ENCODE measurements at places on chromosomes 3 and 15.

- DNase-seq = no peak
These were observed 21.7 kb upstream of the TPM1 start for GRCh38 chr15:63020759-63021430.

DNA sequence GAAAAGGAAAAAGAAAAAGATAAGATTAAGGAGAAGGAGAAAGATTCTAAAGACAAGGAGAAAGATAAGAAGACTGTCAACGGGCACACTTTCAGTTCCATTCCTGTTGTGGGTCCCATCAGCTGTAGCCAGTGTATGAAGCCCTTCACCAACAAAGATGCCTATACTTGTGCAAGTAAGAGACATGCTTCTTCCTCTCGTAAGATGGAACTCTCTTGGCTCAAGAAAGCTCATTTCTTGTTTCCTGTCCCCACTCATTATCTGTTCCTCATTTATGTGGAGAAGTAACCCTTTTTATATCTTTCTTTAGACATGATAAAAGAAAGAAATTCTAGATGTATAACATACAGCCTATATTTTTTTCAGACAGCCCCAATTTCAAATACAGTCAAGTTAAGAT lies 101.4 kb downstream of the KLHL25 start:
- DNase-seq = no peak

DNA sequence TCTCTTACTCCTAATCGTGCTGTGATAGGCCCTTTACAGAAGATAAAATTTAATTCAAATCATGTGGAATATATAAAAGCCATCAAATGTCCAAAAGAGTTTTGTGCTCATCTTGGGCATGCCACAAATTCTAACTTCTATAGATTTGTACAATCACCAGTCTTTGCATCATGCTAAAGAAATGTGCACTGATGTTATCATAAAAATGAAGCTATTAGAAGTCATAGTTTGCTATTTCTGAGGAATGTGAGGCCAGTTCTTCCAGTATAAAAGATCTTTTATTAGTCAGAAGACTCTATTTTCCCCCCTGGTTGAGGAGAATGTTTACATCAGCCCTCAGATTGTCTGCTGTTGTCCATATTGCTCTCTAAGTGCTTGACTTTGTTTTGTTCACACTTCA lies 2.1 kb upstream of the ANXA2 start:
- no peak for DNase-seq

DNA sequence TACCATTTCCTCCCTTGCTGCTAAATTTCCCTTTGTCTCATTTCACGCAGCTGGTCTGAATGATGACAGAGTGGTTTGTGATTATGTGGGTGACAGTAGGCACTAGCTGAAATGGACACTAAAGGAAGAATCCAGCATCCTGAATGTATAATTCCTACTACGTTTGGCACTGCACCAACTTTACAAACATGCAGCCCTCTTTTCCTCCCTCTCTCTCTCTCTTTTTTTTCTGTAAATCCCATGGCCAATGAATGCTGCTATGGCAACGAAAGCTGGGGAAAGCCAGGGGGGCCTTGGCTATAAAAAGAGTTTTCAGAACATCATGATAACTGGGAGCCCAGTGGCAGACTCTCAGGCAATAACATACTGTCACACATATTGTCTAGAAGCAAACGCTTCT lies 367.2 kb upstream of the AGTR1 start:
- DNase-seq = no peak

DNA sequence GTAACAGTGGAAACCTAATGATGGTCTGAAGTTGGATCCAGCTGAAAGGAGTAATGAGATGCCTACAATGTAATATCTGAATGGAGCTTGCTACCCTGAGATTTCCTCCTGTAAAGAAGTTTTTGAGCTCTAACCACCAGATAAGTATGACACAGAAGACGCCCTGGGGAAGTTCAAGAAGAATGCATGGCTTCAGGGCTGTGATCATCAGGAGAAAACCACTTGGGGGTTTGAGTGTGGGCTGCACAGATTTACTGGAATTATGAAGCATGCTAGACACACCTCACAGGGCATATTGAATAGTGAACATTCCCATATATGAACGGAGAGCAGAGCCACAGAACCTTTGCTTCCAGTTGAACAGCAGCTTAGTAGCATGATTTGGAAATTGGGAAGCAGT lies 10.6 kb upstream of the CCDC80 start:
- DNase-seq = no peak

DNA sequence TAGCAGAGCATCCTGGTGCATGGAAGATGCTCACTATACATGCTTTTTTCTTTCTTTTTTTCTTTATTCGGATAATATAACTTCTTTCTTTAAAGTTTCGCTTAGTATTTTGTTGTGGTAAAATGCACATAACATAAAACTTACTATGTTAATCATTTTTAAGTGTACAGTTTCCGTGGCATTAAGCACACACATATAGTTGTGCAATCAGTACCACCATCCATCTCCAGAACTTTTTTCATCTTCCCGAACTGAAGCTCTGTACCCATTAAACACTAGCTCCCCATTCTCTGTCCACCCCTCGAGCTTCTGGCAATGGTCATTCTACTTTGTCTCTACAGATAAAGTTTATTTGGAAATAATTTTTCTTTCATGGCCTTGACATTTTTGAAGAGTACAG lies 1.0 kb upstream of the JAGN1 start:
- DNase-seq = no peak

GRCh38 chr3:157409516-157409915 lies 27.1 kb upstream of the PTX3 start:
- no peak for DNase-seq

DNA sequence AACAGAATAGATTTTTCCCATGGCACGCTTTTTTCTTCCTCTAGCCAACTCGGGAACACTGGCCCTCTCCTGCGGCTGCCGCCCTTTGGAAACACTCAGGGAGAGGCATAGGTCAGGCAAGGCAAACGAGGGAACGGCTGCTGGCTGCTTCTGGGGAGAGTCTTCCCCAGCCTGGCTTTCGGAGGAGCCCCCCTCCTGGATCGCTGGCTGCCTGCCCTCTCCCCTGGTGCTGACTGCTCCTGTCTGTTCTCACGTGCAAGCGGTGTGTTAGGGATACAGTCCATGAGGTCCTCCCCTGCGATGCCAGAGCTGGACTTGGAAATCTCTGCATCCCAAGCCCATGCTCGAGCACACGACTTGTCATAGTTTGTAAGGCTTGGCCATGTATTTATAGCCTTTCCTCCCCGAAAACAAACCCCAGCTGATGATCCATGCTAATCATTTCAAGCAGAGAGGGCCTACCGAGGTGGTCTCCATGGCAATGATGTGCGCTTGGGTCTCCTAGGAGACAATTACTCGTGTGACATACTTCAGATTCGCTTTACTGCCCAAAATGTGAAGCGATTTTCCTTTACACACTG lies 315.6 kb upstream of the ATP10A start:
- no peak for DNase-seq

- DNase-seq = no peak
These were observed 44.0 kb downstream of the MFSD1 start for GRCh38 chr3:158845765-158846350.

- no peak for DNase-seq
These were observed 115.2 kb upstream of the PLCL2 start for GRCh38 chr3:16769525-16769924.
